Endodermal cell (in vitro differentiated cells): ENCODE measurements at places on chromosomes 1 and 21. TPM values are rescaled to one million over a fixed set of nuclear protein-coding genes. Genes with fewer than 3 reads are reported as not detected.
A peak's percentile ranks its signal among the peaks of the same experiment; 100 is the strongest.

Gene TLCD4
- 14.5 to 19.3 TPM (median 16.5 TPM) in 3 replicates for total RNA-seq

Gene FASLG
- total RNA-seq = not detected in 3 replicates

Gene AMY1B
- total RNA-seq = not detected in 3 replicates

Gene ELOVL1
- 26.8 and 28.3 TPM in 2 replicates for total RNA-seq

Gene HIVEP3
- total RNA-seq = 0.13 to 0.35 TPM (median 0.13 TPM) in 3 replicates

Gene PHTF1
- total RNA-seq = 26.3 to 59.2 TPM (median 56.5 TPM) in 3 replicates

Gene OR2L3
- not detected in 3 replicates for total RNA-seq

Gene SGIP1
- 7.5 and 9.4 TPM in 2 replicates for total RNA-seq

DNA sequence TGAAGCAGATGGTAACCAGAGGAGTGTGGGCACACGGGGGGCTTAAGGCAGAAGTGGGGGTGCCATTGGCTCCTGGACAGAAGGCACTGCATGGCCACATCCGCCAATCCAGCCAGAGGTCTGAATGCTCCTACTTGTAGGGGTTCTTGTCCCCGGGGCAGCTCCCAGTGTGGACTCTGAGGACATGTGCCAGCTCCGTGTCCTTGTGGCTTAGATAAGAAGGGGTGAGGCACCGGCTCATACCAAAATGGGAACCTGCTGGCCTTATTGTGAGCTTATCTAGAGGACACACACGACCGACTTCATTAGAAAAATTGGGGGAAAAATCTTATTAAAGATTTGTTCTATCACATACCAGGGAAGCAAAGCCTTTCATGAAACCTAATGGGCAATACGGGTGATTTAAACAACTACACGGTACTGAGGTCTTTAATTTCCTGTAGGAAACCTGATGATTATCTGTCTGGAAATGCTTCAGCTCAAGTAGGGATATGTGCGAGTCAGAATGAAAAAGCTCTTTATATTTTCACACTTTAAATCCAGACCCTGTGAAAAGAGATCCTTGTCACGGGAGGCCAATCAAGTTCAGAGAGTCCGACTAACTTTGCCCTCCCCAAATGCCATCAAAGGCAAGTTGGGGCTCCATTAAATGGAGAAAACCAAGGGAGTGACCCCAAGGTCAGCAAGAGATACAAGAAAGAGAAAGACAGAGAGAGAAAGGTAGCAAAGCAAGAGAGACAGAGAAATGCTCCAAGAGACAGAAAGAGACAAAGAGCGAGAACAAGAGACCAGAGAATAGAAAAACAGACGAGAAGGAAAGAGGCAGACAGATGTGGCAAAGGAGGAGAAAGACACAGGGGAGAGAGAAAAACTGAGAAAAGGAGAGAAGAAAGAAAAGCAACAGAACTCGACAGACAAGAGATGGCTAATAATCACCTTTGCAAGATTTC, 14.1 kb upstream of the KCNN3 start:
- H3K4me3 ChIP-seq = no peak overlapping the region
- H3K36me3 ChIP-seq = no peaks in the 10 kb centered on the region
- no peaks in the 10 kb centered on the region for H3K27me3 ChIP-seq
- no peak overlapping the region for H3K27ac ChIP-seq

GRCh38 chr1:15178571-15179484, 25.3 kb downstream of the TMEM51 start:
- peaks cover 10% of the 10 kb centered on the region for H3K4me1 ChIP-seq
- no peak overlapping the region for H3K4me3 ChIP-seq

DNA sequence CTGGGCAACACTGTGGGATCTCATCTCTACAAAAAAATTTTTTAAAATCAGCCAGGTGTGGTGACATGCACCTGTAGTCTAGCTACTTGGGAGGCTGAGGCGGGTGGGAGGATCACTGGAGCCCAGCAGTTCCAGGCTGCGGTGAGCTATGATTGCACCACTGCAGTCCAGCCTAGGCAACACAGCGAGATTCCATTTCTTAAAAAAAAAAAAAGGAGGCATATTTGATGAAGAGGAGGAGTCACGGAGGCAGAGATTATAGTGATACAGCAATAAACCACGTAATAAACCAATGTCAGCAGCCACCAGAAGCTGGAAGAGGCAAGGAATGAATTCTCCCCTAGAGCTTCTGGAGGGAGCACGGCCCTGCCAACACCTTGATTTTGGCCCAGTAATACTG, 4.0 kb downstream of the LIX1L start:
- peaks cover 5% of the 10 kb centered on the region for H3K27me3 ChIP-seq
- peaks cover 29% of the 10 kb centered on the region for H3K36me3 ChIP-seq
- DNase-seq = no peak
- H3K4me1 ChIP-seq = peaks cover 12% of the 10 kb centered on the region

- peak; percentile 70 for DNase-seq
- H3K27ac ChIP-seq = no peak overlapping the region
- no peaks in the 10 kb centered on the region for H3K36me3 ChIP-seq
- no peaks in the 10 kb centered on the region for H3K4me1 ChIP-seq
- no peaks in the 10 kb centered on the region for H3K27me3 ChIP-seq
- no peak overlapping the region for H3K4me3 ChIP-seq
These were observed 528.5 kb downstream of the ADGRL2 start for GRCh38 chr1:82329226-82329625.

DNA sequence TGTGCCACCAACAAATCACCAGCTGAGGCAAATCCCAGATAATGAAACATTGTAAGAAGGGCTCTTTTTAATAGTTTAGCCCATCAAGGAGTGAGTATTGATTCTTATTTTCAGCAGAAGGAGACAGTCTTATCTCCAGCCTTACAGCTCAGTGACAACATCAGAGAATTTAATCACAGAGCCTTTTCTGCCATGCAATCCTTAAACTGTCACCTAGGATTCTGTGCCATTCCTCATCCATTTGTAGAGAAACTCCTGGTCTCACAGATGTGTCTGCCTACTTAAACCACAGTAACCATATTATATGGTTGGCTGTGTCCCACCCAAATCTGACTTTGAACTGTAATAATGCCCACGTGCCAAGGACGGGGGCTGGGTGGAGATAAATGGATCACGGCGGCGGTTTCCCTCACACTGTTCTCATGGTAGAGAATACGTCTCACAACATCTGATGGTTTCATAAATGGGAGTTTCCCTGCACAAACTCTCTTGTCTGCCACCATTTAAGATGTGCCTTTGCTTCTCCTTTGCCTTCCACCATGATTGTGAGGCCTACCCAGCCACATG, 217.7 kb downstream of the RERE start:
- peaks cover 13% of the 10 kb centered on the region for H3K4me1 ChIP-seq
- no peak for DNase-seq
- peaks cover 38% of the 10 kb centered on the region for H3K36me3 ChIP-seq
- no peaks in the 10 kb centered on the region for H3K27me3 ChIP-seq

DNA sequence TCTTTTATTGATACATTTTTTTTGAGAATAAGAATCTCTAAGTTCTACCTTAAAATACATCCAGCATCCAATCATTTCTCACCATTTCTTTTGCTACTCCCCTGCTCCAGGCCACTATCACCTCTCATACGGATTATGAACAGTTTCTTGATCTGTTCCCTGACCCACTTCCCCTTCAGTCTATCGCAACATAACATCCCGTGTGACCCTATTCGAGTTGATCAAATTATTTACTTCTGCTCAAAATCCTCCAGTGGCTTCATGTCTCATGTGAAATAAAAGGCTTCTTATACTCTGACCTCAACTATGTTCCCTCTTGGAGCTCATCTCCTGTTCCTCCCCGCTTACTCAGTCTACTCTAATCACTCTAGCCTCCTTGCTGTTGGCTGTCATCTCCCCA, 5.2 kb downstream of the ALG14 start:
- no peak for DNase-seq
- H3K27me3 ChIP-seq = no peaks in the 10 kb centered on the region
- peaks cover 20% of the 10 kb centered on the region for H3K36me3 ChIP-seq
- no peak overlapping the region for H3K27ac ChIP-seq
- H3K4me1 ChIP-seq = peaks cover 4% of the 10 kb centered on the region

- H3K4me1 ChIP-seq = peaks cover 5% of the 10 kb centered on the region
- H3K27me3 ChIP-seq = no peaks in the 10 kb centered on the region
- DNase-seq = peak; percentile 75
These were observed 16.7 kb upstream of the PRDM15 start for GRCh38 chr21:41895643-41896493.

DNA sequence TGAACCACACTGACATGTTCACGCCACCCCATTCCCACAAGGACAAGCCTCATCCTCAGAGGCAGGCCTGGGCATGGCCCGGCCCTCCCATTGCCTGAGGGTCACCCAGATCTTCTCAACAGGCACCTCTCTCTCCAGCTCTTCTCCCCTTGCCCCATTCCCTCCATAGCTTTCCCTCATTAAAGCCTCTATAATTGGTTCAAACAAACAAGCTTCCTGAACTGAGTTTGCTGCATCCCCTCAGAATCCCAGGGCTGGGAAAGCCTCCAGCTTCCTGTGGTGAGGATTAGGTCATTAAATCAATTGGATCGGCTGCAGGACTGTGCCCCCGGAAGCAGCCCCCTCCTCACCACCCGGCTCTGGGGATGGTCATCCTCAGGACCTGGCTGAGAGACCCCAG, 18.9 kb downstream of the CTNNBIP1 start:
- H3K4me3 ChIP-seq = no peak overlapping the region
- no peaks in the 10 kb centered on the region for H3K36me3 ChIP-seq
- H3K27ac ChIP-seq = peak overlapping the region; percentile 55
- DNase-seq = no peak
- H3K27me3 ChIP-seq = no peaks in the 10 kb centered on the region

GRCh38 chr1:33072707-33073106, 8.2 kb upstream of the AZIN2 start:
- H3K27me3 ChIP-seq = no peaks in the 10 kb centered on the region
- no peak for DNase-seq
- H3K4me1 ChIP-seq = no peaks in the 10 kb centered on the region
- H3K36me3 ChIP-seq = no peaks in the 10 kb centered on the region
- H3K27ac ChIP-seq = no peak overlapping the region
- no peak overlapping the region for H3K4me3 ChIP-seq

DNA sequence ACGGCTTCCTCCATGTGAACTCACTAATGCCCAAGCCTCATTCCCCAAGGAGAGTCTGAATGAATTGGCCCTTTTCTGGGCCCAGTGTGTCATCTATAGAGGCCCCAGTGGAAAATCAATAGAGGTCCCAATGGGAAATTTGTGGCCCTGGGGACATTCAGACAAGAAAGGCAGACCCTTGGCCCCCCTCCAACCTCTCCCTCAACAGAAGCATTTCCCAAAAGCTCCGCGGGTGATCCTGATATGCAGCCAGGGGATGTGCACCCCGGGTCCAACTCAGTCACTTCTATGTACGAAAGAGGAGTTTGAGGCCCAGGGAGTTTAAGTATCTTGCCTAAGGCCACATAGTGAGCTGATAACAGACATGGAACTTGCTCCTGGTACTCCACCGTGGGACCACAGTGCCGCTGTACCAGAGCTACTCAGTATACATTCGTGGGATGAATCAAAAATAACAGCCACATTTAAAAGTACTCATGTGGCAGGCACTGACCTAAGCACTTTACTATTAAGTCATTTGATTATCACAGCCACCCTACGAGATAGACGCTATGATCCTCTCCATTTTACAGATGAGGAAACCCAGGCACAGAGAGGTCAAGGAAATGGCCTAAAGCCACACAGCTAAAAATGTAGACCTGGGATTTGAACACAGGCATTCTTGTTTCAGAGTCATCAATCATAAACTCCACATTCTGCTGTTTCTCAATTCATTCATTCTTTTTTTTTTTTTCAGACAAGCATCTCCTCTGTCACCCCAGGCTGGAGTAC, 8.5 kb downstream of the EPHA2 start:
- H3K27ac ChIP-seq = peak overlapping the region; percentile 94
- DNase-seq = no peak
- no peaks in the 10 kb centered on the region for H3K27me3 ChIP-seq
- peaks cover 56% of the 10 kb centered on the region for H3K4me1 ChIP-seq
- H3K36me3 ChIP-seq = peaks cover 87% of the 10 kb centered on the region
- H3K4me3 ChIP-seq = no peak overlapping the region

DNA sequence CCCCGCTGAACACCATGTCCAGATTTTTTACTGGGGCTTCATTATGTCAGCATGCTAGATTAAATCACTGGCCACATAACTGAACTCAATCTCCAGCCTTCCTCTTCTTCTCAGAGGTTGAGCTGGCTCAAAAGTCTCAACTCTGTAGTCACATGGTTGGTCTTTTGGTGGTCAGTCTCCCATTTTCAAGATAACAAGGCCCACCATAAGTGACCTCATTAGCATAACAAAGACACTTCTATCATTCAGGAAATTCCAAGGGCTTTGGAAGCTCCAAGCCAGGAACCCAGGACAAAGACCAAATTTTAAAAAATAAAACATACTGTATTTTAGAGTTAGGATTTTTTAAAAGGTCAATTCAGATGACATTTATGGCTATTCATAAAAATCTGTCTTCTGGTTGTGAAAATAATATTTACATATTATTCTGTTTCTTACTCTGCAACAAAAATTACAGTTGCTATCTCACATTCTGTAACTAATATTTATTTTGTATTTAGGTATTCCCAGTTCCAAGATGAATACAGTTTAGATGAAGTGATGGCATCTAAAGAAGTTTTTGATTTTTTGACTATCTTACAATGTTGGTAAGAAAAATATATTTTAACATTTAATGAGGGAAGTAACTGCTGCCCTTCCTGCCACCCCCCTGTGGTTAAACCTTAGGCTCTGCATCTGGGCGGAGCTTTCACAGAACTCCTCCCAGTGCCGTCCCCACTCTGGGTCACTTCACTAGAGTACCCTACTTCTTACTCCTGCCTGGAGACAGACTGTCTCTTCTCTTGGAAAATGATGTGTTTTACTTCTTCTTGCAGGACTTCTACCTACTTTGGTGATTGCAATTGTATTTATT, 49.3 kb downstream of the SCP2 start:
- DNase-seq = peak; percentile 84
- no peaks in the 10 kb centered on the region for H3K4me1 ChIP-seq
- no peak overlapping the region for H3K27ac ChIP-seq
- no peaks in the 10 kb centered on the region for H3K36me3 ChIP-seq

DNA sequence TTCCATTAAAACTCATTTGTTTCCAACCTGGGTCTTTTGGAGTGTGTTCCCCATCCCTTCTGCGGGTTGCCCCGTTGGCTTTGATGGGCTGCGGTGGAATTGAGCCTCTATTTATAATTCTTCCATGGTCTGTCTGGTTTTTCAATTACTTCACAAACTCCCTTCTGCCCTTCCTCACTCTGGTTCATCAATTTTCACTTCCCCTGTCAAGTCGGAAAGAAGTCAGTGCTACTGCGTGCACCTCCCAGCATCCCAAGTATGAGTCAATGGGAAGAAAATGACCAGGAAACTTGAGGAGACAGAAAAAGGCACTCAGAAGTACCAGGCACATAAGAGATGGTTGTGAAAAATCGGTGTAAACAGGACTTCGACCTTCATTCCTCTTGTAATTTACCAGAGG, 126.2 kb downstream of the KAZN start:
- no peak overlapping the region for H3K4me3 ChIP-seq
- peaks cover 3% of the 10 kb centered on the region for H3K4me1 ChIP-seq
- H3K27ac ChIP-seq = no peak overlapping the region
- no peak for DNase-seq
- H3K36me3 ChIP-seq = no peaks in the 10 kb centered on the region

DNA sequence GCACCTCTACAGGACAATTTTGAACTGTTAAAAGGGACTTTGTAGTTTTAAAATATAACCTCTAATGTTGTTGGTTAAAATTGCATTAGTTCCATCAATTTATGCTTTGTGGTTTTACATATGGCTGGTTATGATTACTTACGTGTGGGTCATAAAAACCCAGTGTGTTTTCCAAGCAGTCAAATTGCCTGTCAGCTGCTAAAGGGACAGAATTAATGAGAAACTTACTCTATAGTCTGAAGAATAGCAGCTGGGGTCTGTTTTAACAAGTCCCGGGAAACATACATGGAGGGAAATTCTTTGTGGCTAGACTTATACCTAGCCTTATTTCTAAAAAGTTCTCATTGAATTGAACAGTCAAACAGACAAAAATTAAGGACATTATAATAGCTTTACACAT, 820.9 kb upstream of the ADGRL4 start:
- no peaks in the 10 kb centered on the region for H3K27me3 ChIP-seq
- H3K4me1 ChIP-seq = no peaks in the 10 kb centered on the region
- H3K4me3 ChIP-seq = no peak overlapping the region
